Activated CD4-positive, alpha-beta T cell treated with anti-CD3 and anti-CD28 coated beads for 24 hours (primary cell): ENCODE measurements at places on chromosomes 13 and 19.

GRCh38 chr19:4216846-4217245, 12.5 kb upstream of the EBI3 start:
- no peak for DNase-seq

DNA sequence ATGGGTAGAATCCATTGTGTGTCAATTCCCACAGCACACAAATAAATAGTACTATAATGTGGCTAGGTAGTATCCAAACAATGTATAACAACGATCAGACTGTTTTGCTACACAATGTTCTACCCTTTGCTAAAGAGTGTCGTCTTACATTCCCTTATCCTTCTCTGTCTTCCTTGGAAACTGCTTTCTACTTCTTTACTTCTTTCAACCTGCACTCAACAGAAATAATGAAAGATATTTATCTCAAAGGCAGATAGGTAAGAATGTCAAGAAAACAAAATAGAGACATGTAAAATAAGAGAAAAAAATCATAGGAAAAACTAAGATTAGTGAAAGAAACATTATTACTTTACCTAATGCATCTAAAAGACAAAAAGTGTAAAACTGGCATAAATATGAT, 814.7 kb downstream of the PCDH9 start:
- no peak for DNase-seq

- no peak for DNase-seq
Measured at GRCh38 chr19:49687566-49688316, 1.7 kb upstream of the ADM5 start.

- no peak for DNase-seq
Measured at GRCh38 chr13:41919031-41919740, 41.7 kb downstream of the VWA8 start.

- no peak for DNase-seq
Measured at GRCh38 chr13:28685892-28686291, 27.0 kb downstream of the POMP start.

DNA sequence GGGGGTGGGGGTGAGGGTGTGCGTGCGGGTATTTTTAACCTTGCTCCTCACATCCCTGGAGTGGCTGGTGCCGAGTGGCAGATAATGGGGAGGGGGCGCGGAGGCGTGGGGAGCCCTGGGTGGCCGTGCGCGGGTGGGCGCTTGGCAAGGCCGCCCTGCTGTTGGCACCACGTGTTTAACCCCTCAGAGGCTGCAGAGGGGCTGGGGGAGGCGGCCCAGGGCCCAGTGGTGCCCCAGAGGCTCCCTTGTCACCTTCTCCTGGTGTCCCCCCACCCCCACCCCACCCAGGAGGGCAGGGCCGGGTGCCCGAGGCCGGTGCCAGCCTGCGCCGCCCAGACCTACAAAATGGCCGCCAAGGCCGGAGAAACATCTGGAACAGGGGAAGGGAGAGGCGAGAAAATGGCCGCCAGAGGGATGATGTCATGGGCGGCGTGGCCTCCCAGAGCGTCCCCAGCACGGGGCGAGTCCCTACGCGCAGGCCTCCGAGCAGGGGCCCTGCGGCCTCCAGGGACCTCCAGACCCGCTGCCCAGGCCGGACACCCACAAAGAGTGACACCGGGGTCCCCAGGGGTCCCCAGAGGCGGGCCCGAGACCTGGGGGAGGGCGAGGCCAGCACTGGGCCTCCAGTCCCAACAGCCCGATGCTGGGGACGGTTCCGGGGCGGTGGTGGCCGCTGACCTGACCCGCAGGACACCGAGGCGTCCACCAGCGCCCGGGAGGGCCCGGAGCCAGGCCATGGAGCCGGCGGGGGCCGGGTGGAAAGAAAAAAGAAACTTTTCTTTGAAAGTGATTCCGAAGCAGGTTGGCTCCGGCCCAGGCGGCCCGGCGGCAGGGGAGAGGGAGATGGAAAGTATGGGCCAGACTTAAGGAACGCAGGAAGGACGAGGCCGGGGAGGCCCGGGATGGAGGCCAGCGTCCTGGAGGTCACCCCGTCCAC, 38.2 kb downstream of the NFIC start:
- DNase-seq: no peak

- DNase-seq: no peak
Measured at GRCh38 chr13:110063490-110064421, 243.2 kb downstream of the COL4A1 start.

DNA sequence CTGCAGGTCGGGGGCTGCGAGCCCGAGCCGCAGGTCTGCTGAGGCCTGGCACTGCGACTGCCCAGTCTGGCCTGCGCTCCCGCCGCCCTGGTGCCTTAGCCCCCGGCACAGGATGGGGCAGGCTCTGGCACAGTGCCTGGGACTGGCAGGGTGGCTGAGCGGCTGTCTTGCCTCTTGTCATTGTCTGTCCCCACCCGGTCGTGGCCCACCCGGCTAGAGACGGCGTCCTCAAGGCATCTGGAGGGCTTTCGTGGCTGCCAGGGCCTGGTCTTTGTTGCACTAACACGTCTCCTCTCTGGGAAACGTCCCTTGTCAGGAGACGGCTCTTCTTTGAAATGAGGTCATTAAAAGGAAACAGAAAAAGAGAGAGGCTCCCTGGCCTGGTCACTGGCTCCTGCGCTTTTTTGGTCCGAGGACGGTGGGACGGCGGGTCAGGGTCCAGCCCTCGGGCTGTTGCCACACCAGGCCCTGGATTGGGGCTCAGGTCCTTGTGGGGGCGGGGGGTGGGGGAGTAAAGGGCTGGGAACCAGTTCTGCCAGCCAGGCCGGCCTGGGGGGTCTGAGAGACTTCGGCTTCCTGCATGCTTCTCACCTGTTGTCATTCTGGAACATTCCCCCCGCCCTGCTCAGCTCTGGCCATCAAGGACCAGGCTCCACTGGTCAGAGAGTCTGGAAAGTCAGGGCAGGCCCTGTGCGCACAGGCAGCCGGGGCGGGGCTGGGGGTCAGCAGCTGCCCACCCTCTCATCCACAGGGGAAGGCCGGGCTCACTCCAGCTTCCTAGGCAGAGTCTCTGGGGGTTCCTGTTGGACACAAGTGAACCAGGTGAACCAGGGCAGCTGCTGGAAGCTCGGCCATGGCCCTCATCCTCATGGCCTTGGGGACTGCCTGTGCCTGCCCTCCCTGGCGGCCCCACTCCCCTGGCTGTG, 6.2 kb upstream of the ZNF554 start:
- DNase-seq: no peak

GRCh38 chr13:75687150-75687763, 51.1 kb downstream of the LMO7 start:
- DNase-seq: no peak

DNA sequence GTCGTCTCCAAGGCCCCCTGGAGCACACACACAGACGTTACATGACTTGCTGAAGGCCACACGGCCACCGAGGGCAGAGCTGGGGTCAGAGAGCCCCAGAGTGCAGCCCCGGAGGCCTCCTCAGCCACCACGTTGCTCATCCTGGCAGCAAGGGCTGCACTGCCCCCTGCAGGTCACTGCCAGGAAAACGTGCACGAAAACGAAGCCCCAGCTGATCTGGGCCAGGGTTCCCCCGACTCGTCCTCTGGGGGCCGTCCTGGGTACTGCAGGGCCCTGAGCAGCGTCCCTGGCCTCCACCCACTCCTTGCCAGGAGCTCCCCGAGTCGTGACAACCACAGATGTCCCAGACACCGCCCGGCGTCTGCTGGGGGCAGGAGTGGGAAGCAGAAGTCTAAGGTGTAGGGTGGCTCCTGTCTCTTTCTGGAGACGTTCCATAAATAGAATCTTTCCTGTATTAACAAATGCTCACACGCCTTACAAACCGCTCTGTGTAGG, 3.4 kb downstream of the TPGS1 start:
- DNase-seq: peak; percentile 94

DNA sequence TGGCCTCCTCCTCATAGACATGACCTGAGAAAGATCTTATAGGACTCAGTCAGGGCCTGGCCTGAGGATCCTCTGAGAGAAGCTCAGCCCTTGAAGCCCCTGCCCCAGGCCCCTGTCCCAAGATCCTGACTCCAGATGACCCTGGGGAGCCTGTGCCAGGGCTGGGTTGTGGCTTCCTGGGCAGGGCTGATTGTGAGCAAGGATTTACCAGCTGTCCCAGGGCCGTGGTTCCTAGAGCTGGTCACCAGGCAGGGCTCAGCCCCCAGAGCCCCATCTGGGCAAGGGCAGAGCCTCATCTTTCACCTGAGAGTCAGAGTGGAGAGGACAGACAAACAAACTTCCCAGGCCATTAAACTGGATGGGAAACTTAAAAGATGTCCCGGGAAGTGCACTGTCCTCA, 1.9 kb downstream of the CEACAM21 start:
- no peak for DNase-seq

GRCh38 chr13:95620825-95621498, 23.5 kb downstream of the DZIP1 start:
- DNase-seq: no peak

DNA sequence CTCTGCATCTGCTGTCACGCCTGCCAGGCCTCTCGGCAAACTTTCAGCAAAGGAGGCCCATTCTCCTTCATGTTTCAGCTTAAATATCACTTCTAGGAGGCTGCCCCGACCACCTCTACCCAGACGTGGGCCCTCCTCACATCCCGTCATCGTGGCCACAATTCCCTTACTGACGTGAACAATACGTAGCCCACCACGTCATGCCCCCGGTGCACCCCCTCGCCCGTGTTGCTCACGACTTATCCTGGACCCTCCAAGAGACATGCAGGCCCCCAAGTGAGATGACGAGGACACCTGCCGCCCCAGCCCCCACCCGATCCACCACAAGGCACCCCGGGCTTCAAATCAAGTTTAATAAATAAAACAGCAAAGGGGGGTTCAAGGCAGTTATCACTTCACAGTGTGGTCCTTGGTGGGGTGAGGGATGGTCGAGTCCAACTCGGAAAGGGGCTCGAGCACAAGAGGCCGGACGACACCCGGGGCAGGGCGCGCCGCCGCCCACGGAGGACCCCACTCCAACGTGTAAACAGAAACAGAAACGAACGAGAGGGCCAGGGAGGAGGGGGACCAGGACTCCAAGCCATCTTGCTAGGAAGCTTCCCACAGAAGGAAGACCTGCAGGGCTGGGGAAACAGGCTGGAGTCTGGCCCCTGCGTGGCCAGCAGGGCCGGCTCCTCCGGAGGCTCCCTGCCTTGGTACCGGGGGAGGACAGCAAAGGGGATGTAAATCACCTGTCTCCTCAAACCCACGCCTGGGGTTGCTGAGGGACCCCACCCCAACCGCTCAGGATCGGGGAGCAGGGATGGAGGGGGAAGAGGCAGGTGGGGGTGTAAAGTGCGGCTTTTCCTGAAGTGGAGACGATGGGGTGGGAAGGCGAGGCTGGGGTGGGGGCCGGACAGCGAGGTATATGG, 14.3 kb upstream of the PLPP2 start:
- DNase-seq: no peak

DNA sequence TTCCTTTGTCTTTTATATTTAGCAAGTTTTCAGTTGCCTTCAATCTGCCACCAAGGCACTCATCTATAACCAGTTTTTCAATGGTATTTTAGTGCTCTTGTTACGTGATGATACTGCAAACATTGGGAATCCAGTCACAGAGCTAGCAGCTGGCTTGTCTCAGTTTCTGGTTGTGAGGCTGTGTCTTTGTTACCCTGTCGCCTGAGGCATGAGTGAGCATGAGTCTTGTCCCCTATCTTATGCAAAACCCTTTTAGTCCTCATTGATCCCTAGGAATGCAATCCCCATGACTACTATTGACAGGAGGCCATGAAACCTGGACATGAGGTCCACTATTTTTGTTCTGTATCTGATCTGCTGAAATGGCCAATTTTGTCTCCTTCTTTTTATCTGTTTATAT, 391.0 kb downstream of the LMO7 start:
- no peak for DNase-seq

GRCh38 chr13:22227895-22228294, 557.0 kb downstream of the FGF9 start:
- DNase-seq: no peak

- DNase-seq: no peak
Measured at GRCh38 chr13:23699271-23699670, 129.1 kb downstream of the TNFRSF19 start.

- DNase-seq: no peak
Measured at GRCh38 chr13:111926501-111927180, 140.3 kb upstream of the SOX1 start.

- DNase-seq: peak; percentile 25
Measured at GRCh38 chr13:97028441-97029299, 34.4 kb upstream of the OXGR1 start.

- DNase-seq: no peak
Measured at GRCh38 chr13:84500016-84500415, 617.7 kb upstream of the SLITRK1 start.

- DNase-seq: no peak
Measured at GRCh38 chr19:14940266-14940665, 1.0 kb upstream of the OR7C2 start.

GRCh38 chr13:21235174-21235573, 58.7 kb downstream of the MRPL57 start:
- DNase-seq: no peak

- DNase-seq: no peak
Measured at GRCh38 chr13:73945382-73945781, 188.8 kb downstream of the KLF12 start.

GRCh38 chr19:18438331-18439024, 545 bp upstream of the ISYNA1 start:
- DNase-seq: no peak

- no peak for DNase-seq
Measured at GRCh38 chr13:109747524-109747923, 38.9 kb downstream of the IRS2 start.

DNA sequence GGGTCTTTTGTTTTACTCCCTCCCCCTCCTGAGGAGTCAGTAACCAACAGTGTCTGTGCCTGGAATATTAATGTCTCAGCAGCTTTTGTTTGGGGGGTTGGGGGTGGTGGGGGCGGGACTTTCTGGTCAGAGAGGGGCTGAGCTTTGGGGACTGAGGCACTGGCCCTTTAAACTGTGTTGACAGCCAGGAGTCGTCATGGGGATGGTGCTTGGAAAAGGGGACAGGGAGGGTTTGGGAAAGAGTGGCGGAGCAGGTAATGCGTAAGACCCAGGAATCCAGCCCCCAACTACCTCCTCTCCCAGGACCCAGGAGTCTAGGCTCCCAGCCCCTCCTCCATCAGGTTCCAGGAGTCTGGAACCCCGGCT, 5.2 kb downstream of the CADM4 start:
- DNase-seq: no peak

DNA sequence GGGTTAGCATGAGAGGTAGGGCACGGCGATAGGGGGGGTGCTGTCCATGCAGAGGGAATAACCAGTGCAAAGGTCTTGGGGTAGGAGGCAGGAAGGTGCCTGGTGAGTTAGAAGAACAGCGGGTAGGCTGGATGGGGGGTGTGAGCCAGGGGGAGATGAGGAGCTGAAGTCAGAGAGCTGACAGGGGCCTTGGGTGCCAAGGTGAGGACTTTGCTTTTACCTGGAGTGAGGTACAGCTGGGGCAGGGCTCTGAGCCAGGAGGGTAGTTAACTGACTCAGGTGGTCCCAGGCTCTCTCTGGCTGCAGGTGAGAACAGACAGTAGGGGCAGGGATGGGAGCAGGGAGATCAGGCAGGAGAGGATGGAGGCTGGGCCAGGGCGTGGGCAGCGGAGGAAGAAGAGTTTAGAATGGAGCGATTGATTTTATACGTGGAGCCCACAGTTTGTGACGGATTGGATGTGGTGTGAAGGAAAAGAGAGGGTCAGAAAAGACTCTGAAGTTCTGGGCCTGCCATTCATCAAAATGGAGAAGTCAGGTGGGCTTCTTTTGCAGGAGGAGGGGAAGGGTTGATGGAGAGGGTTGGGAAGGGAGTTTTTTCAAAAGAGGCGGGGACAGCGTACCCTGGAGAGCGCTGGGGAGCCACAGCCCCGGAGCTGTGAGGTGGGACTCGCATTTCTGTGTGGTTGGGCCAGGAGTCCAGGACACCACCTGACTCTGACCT, 1.2 kb upstream of the GRAMD1A start:
- no peak for DNase-seq

GRCh38 chr19:39736088-39736487, 1.7 kb downstream of the CLC start:
- DNase-seq: no peak
